Metanephros (tissue), 2 donors: ENCODE measurements at places on chromosomes 1 and 21. TPM values are rescaled to one million over a fixed set of nuclear protein-coding genes. Genes with fewer than 3 reads are reported as not detected.

Gene HORMAD1
- not detected for total RNA-seq

Gene LCE2C
- not detected for total RNA-seq

Gene ANKRD35
- 3.1 TPM for total RNA-seq

Gene SLC66A1
- 15.1 TPM for total RNA-seq

Gene CR1L
- total RNA-seq, result 2.5 TPM

Gene CRYBG2
- total RNA-seq, result 0.29 TPM

Gene IFI44L
- total RNA-seq, result 8.1 TPM

Gene PRELP
- total RNA-seq, result 4.0 TPM

Gene SPAG17
- total RNA-seq, result 6.3 TPM

Gene PLA2G2F
- 0.18 TPM for total RNA-seq

Gene ADAM30
- total RNA-seq, result not detected

Gene TSSK3
- 1.1 TPM for total RNA-seq

Gene PLA2G2C
- not detected for total RNA-seq

Gene VWA5B1
- total RNA-seq, result 2.4 TPM

Gene WNT9A
- total RNA-seq, result 2.0 TPM

Gene HAPLN2
- 0.29 TPM for total RNA-seq

Gene KRTAP12-2
- not detected for total RNA-seq

Gene OTUD7B
- 21.4 TPM for total RNA-seq

Gene PTCH2
- 4.0 TPM for total RNA-seq

Gene OMA1
- total RNA-seq, result 38.9 TPM

Gene TRAF3IP3
- total RNA-seq, result 4.3 TPM

Gene GRIK3
- 2.2 TPM for total RNA-seq

Gene SUSD4
- total RNA-seq, result 17.2 TPM

Gene S100A3
- not detected for total RNA-seq

Gene RGS16
- 3.7 TPM for total RNA-seq

Gene AHCYL1
- total RNA-seq, result 83.3 TPM

Gene LIN9
- 7.4 TPM for total RNA-seq

Gene OPRD1
- total RNA-seq, result 0.23 TPM

Gene SLAMF9
- not detected for total RNA-seq

Gene LSS
- 34.7 TPM for total RNA-seq

Gene UBL4B
- total RNA-seq, result not detected

Gene FCRL4
- not detected for total RNA-seq

Gene SPRR4
- not detected for total RNA-seq

Gene IL12RB2
- 1.3 TPM for total RNA-seq

Gene PAPPA2
- total RNA-seq, result 23.4 TPM

Gene S100B
- total RNA-seq, result 4.2 TPM

Gene S100A7A
- not detected for total RNA-seq

Gene NBPF6
- total RNA-seq, result not detected

Gene A3GALT2
- 0.53 TPM for total RNA-seq

Gene POFUT2
- 37.3 TPM for total RNA-seq

Gene RGL1
- 54.2 TPM for total RNA-seq

Gene SH2D1B
- total RNA-seq, result 0.35 TPM

Gene PRXL2B
- total RNA-seq, result 26.3 TPM

Gene AK5
- 3.6 TPM for total RNA-seq

Gene ATP1A4
- 0.76 TPM for total RNA-seq

Gene VANGL2
- total RNA-seq, result 15.5 TPM

Gene TAF1A
- total RNA-seq, result 10.2 TPM
